Activated T-helper 1 cell treated with anti-CD3 and anti-CD28 coated beads, Interleukin-2, amount 50 U/mL, for 16 hours (primary cell): ENCODE measurements at places on chromosomes 16 and 17.
A peak's percentile ranks its signal among the peaks of the same experiment; 100 is the strongest.

- DNase-seq: no peak
Observed at GRCh38 chr17:45871718-45872117, 22.6 kb upstream of the MAPT start.

DNA sequence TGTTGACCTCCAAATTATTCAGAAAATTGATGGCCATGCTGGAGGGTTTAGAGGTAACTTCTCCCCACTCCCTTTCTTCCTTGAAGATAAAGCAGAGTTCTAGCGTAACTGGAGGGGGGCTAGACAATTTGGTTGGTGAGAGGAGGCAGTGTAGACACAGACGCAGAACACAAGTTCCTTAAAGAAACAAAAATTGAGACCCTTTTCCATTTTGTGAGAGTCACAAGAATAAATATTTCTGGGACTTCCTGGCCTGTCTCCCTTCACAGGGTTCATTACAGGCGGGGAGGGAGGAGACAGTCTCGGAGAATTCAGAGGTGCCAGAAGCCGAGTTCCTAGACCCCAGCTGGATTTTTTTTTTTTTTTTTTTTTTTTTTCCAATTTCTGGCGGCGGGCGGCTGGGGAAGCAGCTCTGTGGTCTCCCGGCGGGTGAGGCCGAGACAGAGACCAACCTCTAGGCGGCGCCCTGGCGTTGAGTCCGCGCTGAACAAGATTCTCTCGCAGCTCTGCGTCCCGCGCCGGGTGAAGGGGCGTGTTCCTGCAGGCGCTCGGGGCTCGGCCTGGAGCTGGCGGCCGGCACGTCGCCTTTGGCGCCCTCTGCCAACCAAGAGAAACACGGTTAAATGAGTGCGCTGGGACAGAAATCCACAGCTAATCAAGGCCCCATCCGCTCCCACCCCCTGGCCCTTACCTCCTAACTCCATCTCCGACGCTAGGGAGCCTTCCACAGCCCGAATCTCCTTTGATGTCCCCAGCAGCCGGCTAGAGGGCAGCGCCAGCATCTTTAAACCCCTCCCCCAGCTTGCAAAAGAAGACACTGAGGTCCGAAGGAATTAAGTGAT lies 10.2 kb upstream of the HOXB9 start:
- DNase-seq: no peak

DNA sequence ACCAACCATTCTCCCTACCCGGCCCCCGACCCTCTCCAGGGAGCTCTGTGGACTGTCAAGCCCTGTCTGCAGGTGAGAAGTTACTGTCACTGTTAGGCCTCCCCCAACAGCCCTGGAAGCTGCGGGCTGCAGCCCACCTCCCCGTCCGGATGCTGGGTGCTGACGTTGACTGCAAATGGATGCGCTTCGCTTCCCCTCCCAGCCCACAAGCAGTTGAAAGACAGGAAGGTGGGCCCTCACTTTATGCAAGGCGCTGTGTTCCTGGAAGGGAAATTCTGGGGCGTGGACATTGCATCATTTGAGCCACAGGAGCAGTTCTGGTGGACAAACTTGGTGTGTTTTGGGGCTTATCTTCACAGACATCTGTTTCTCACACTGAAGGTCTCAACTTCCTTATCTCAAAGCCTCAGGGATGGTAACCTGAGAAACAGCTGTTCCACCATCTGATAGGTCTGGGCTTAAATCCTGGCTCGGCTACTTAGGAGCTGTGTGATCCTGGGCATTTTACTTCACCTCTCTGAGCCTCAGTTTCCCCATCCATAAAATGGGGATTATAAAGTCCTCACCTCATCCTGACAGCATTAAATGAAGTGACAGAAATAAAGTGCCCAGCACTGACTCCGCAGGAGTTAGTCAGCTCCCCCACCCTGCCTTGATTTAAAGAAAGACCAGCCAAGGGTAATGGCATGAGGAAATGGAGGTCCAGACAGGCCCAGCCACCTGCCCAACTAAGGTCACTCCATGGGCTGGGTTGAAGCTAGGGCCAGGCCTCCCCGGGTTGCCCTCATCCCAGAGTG lies 4.6 kb upstream of the DRC7 start:
- DNase-seq: no peak

- DNase-seq: no peak
Observed at GRCh38 chr17:79907850-79908249, 68.6 kb upstream of the CBX4 start.

DNA sequence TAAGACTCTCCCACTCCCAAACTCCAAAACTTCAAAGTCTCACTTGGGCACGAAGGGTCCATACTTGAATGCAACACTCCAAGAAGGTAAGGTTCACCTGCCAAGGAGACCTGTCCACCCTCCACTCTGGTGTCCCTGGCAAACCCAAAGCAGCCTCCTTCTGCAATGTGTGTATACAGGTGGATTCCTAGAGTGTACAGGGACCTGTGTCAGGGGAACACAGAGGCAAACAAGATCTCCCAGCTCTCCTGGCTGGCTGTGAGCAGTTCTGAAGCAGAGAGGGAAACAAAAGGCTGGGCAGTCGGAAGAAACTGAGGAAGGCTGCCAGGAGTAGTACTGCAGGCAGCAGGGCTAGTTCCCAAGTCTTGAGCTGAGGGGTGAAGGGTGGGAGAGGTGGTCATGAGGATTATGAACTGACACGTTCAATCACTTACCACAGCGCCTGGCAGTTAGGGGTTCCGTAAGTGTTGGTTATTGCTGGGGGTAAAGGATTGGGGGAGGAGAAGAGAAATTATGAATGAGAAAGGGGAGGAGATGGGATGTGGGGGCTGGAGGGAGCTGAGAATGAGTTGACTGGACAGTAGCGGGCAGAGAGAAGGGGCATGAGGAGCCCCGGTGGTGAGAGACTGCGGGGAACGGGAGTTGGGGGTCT lies 795 bp downstream of the KCTD13 start:
- no peak for DNase-seq

- DNase-seq: no peak
Observed at GRCh38 chr17:36817483-36818048, 119.7 kb upstream of the LHX1 start.

- no peak for DNase-seq
Observed at GRCh38 chr17:50212121-50212843, 10.9 kb upstream of the COL1A1 start.

DNA sequence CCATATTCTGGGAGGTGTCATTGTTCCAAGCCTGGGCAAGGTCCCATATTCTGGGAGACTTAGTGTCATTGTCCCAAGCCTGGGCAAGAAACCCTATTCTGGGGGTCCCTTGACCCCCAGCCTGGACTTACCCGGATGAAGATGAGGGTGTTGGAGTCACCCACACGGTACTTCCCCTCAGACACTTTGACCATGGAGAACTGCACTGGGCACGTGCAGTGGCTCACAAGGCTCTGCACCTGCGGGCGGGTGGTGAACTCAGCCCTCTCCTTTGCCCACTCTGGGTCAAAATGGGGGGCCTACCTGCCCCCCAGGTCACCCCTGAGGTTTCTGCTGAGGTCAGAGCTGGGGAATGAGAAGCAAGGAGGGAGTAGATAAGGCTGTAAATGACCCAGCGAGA lies 4.1 kb downstream of the GAS2L2 start:
- DNase-seq: no peak

DNA sequence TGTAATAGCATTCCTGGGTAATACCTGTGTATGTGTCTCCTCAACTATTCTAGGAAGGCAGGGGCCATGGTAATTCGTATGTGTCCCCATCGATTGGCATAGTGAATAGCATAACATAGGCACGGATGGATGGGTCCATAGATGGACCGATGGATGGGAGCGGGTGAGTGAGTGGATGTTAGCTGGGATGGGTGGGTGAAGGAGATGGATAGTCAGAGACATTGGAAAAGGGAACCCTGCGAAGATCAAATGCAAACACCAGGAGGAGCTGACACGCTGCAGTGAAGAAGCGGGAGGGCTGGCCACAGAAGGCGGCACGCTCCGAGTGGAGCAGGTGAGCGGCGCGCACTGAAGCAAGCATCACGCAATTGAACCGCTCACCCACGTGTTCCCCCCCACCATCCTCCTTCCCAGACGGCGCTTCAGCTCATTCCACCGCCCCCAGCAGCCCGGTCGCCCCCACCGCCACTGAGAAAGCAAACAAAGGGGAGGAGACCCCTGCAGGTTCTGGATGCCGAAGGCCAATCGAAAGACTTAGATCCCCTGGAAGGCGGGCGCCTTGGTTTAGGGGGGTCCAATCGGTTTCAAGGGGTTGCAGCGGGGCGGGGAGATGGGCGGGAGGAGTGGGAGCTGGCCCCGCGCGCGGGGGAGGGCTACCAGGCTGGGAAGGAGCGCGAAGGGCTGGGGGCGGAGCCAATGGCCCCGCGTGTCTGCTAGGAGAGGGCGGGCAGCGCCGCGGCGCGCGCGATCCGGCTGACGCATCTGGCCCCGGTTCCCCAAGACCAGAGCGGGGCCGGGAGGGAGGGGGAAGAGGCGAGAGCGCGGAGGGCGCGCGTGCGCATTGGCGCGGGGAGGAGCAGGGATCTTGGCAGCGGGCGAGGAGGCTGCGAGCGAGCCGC lies at the start of gene ARRB2:
TSS of gene ARRB2 (plus strand) at position 839 of the 899 bp plus-strand sequence. CDS start 90 bp downstream, outside the sequence.
- peak; percentile 98 for DNase-seq

GRCh38 chr17:81573794-81574642 lies 21.9 kb upstream of the FAAP100 start:
- no peak for DNase-seq

DNA sequence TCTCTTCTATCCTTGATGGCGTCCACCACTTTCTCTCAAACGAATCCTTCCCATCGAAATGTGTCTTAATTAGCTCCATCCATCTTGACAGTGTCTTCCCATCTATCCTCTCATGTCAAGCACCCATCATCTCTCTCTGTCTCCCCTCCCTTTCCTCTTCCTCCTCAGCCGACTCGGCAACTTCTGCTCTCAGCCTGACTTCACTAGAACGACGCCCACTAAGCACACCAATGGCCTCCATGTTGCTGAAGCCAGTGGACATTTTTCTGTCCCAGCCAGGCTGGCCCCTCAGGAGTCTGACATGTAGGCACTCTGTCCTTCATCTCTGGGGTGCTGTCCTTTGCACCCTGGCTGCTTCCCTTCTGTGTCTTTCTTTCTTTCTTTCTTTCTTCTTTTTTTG lies 2.5 kb upstream of the SPATA20 start:
- DNase-seq: no peak

GRCh38 chr17:16214190-16215001 lies 938 bp downstream of the NCOR1 start:
- DNase-seq: no peak

DNA sequence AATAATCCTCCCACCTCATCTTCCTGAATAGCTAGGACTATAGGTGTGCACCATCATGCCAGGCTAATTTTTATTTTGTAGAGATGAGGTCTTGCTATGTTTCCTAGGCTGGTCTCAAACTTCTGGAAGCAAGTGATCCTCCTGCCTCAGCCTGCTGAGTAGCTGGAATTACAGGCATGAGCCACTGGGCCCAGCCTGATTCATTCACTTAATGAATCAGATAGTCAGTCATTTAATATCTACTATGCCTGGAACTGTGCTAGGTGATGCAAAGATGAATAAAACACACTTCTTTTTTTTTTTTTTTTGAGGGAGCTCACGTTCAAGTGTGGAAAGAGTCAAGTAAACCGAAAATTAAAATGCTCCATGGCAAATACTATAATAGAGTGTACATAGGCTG lies 39.4 kb downstream of the EFCAB13 start:
- DNase-seq: no peak

GRCh38 chr17:39652587-39653315 lies 12.4 kb upstream of the TCAP start:
- DNase-seq: no peak

GRCh38 chr17:66947311-66947710 lies 17.2 kb upstream of the CACNG4 start:
- DNase-seq: no peak

- DNase-seq: no peak
Observed at GRCh38 chr17:72266112-72266775, 145.4 kb downstream of the SOX9 start.

GRCh38 chr17:19739241-19740201 lies 8.6 kb downstream of the ALDH3A1 start:
- no peak for DNase-seq

DNA sequence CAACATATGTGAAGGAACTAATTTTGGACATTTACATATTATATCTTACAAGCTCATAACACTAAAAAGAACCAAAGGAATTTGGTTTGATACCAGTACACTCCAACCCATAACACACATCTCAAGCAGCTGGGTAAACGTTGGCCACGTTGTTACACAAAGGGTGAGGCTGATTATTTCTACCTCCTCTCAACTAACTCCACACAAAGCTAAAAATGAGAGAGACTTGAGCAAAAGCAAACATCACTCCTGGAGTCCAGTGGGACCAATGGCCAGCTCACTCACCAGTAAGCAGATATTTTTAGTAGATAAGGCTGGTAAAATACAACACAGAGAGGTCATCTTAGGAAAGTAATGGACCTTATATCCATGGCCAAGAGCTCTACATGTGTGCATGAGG lies 207.6 kb downstream of the MRTFB start:
- DNase-seq: no peak

- DNase-seq: no peak
Observed at GRCh38 chr16:50309527-50310307, 43.4 kb downstream of the ADCY7 start.

DNA sequence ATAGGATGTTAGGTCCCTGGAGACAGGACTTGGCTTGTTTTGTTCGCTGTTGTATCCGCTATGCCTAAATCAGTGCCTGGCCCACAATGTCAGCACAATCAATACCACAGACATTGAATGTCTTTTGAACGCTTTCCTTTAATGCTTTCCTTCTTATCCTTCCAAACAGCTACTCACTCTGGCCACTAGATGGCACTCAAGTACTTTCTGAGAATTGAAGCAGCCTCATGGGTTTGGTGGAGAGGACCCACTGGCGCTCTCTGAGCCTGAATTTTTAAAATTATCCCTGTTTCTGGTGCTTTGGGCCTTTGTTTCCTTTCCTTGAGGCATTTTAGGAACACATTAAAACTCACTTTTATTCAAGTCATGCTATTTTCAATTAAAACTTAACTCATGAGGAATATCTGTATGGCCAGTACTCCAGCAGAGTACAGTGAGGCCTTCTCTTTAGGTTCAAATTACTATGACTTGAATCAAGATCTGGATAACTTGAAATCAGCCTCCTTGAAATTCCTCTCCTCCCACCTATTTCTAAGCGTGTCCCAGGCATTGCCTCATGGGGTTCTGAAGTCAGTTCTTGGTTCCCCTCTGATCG lies 3.2 kb upstream of the NLRP1 start:
- no peak for DNase-seq

DNA sequence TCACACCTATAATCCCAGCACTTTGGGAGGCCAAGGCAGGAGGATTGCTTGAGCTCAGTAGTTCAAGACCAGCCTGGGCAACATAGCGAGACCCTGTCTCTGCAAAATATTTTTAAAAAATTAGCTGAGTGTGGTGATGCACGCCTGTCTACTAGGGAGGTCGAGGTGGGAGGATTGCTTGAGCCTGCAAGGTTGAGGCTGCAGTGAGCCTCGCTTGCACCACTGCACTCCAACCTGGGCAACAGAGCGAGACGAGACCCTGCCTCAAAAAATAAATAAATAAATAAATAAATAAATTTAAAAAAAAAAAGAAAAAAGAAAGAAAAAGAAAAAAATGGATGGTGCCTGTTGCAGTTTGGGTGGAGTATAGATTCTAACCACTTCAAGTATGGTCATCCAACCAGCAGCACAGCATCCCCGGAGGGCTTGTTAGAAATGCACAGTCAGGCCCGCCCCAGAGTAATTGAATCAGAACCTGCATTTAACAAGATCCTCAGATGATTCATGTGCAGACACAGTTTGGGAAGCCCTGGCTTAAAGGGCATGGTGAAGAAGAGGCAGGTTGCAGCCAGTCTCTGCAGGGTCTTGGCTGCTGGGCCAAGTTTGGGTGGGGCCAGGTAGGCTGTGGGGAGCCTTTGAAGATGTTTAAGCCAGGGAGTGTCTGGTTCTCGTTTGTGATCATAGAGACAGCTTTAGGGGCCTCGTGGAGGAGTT lies 40.8 kb downstream of the MRC2 start:
- no peak for DNase-seq
